ENCODE measurements at places on chromosomes 6 and 20. TPM values are rescaled to one million over a fixed set of nuclear protein-coding genes. Genes with fewer than 3 reads are reported as not detected.

Gene STK35
- 14.1 TPM for total RNA-seq

Gene POM121L2
- total RNA-seq = not detected

Gene NKX2-4
- total RNA-seq = not detected

Gene COL9A3
- 0.49 TPM for total RNA-seq

Gene CALHM4
- not detected for total RNA-seq

Gene TFAP2A
- 15.9 TPM for total RNA-seq

Gene CDSN
- not detected for total RNA-seq

Gene HLA-DOA
- total RNA-seq = not detected

Gene ANKRD6
- 1.8 TPM for total RNA-seq

Gene PGC
- total RNA-seq = not detected

Gene UNC5CL
- 0.38 TPM for total RNA-seq

Gene NKAIN4
- 5.2 TPM for total RNA-seq

Gene OTOR
- total RNA-seq = not detected

Gene C6orf58
- not detected for total RNA-seq

Gene CST7
- not detected for total RNA-seq

Gene LY6G6D
- not detected for total RNA-seq

Gene WDR27
- total RNA-seq = 7.0 TPM

Gene OLIG3
- total RNA-seq = not detected

Gene PAX1
- total RNA-seq = 0.09 TPM

Gene NR2E1
- total RNA-seq = 0.09 TPM

Gene VGLL2
- total RNA-seq = not detected

Gene POPDC3
- total RNA-seq = 24.1 TPM

Gene SRMS
- 0.18 TPM for total RNA-seq

Gene FGD2
- not detected for total RNA-seq

Gene ZNF831
- not detected for total RNA-seq

Data from A549 treated with ZK216348 at 1 μM for 4 hours (cell line).